Left ventricle myocardium superior (tissue), 1 donor: ENCODE measurements at places on chromosomes 3 and 15. TPM values are rescaled to one million over a fixed set of nuclear protein-coding genes. Genes with fewer than 3 reads are reported as not detected.
A peak's percentile ranks its signal among the peaks of the same experiment; 100 is the strongest.

- no peak for DNase-seq
These were observed 138.3 kb downstream of the ALDH1A2 start for GRCh38 chr15:57927091-57927631.

- DNase-seq: no peak
These were observed 77.5 kb downstream of the CCNL1 start for GRCh38 chr3:157082305-157082982.

DNA sequence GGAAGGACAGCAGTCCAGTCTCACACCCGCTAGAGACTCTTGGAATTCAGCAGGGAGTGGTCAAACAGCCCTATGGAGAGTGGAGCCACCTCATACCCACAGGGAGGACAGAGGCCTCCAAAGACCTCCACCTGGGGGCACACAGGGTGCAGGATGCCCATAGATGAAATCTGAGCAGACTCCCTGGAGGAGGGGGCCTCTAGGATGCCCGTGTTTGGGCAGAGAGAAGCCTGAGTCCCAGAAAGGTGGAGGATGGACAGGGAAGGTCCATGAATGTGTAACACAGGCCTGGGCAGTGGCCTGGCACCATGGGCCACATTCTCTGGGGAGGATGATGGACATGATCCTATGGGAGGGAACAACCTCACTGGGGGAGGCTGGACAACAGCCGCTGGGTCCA lies 21.7 kb downstream of the DUSP7 start:
- DNase-seq: no peak

GRCh38 chr3:78974181-78974790 lies 793.5 kb downstream of the ROBO1 start:
- DNase-seq: no peak

DNA sequence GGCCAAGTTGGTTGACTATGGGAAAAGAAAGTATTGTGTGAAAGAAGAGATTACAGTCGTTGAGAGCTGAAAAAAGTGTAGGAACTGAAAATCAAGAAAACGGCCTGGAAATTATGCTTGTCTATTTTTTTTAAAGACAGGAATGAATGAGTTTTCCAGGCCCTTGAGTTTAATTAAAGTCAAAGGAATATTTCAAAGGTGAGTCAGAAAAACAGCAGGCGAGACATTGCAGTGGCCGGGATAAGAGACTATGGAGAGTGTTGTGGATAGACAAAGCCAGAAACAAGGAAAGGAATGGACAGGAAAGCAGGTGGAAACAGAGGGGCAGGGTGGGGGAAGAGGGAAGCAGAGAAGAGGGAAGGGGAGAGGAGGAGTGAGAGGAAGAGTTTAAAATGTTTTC lies 275.1 kb upstream of the LRTM1 start:
- no peak for DNase-seq

DNA sequence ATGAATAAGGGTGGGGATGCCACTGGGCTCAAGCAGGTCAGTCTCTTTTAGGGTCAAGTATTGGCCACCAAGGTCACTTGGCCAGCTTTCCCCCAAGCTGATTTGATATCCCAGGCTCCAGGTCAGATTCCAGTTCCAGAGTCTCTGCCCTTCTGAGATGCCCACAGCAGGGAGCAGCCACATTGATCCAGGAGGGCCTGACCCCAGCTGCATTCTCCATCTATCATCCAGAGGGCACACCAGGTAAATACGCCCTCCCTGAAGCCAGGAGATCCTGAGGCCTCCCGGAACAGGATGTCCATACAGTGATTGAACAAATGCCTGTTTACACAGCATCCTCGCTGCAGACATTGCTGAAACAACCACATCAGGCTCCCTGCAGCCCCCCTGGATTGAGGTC lies 264.6 kb upstream of the TLE3 start:
- no peak for DNase-seq

DNA sequence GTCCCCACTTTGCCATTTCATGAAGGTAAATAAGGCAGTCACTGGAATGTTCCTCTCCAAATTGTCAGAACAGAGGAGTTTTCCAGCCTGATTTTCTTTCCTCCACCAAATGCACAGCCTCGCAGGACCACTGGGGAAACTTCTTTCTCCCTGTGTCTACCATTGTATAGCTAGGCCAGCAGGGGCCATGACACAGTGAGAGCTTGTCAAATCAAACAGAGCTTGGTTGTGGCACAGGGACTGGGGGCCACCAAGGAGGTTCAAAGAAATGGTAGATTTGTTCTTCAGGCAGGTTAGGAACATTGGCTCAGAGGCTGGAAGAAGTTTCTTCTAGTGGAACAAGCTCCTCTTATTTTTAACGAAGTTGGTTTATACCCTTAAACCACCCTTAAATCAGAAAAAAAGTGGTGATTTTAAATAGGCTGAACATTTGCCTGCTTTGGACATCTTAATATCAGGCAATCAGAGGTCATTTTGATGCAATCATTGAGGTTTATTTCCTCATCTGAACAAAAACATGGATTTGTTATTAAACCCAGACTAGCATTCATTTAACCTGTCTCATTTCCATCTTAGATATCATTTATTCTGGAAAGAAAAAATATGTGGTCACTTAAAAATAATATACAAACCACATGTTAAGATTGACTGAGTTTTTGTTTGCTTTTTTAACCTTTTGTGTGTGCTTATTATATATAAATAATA lies 105.6 kb downstream of the GTPBP8 start:
- DNase-seq: no peak

- DNase-seq: peak; percentile 75
These were observed 1039.2 kb downstream of the ROBO1 start for GRCh38 chr3:78728406-78729145.

GRCh38 chr3:139653582-139653981 lies 24.2 kb downstream of the NMNAT3 start:
- no peak for DNase-seq

GRCh38 chr15:77013776-77014131 lies 18.8 kb downstream of the PSTPIP1 start:
- DNase-seq: no peak

GRCh38 chr3:173513123-173513522 lies 115.6 kb downstream of the NLGN1 start:
- no peak for DNase-seq

- no peak for DNase-seq
These were observed 95.1 kb upstream of the PHLDB2 start for GRCh38 chr3:111763968-111764367.

DNA sequence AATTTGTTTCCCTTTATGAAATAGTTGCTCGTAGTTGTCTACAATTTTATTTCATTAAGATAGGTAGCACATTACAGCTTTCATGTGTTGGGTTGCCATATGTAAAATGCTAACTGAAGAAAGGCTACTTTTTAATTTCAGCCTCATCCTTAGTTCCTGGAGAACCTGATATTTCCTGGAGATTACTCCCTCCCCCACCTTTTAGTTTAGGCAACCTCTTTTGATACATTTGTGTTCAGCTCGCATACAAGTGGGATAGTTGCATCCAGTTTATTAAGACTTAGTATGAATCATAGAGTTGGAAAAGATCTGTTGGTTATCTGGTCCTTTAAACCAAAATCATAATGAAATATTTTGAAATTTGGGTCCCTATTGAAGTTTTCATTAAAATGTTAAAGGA lies 6.0 kb downstream of the SETD5 start:
- no peak for DNase-seq

- DNase-seq: no peak
These were observed 64.3 kb downstream of the KLF13 start for GRCh38 chr15:31390777-31391486.

DNA sequence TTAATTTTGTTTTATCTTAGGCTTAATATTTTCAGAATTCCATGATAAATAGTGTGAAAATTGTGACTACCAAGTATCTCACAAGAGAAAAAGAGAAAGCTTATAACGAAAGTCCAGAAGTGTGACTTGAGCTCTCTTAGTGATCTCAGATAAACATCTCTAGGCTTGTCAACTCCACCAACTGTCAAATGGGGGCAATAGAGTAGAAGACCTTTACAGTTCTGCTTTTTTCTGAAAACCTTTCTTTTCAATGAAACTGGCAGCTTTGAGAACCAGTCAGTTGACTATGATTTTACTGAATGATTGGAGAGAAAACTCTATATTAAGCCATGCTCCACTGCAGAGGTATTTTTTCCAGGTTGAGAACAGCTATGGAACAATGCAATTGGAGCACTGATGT lies 119.2 kb upstream of the TP63 start:
- DNase-seq: no peak

- DNase-seq: no peak
These were observed 49.7 kb upstream of the UBE2E2 start for GRCh38 chr3:23153436-23153835.

GRCh38 chr15:92449476-92449875 lies 55.8 kb downstream of the ST8SIA2 start:
- DNase-seq: no peak

DNA sequence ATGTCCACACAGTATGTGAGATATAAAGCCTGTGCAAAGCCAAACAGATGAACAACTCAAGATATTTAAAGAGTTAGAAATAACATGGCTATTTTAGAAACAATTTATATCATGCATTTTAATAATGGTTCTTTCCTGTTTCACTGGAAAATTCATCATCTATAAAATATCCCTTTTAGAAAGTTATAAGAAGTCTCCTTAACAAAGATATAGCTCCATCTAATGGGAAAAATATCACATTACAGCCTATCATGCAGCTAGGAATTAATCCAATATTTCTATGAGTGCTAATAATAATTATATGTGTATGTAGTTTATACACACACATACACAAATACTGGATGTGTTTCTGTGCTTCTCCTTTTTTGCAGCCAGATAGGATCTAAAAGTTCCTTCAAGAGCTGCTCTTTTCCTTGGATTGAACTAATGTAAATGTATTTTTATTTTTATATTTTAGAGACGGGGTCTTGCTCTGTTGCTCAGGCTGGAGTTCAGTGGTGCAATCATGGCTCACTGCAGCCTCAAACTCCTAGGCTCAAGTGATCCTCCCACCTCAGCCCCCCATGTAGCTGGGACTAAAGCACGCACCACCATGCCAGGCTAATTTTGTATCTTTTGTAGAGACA lies 21.6 kb downstream of the RPL22L1 start:
- no peak for DNase-seq

- no peak for DNase-seq
These were observed 630 bp downstream of the SNRK start for GRCh38 chr3:43286841-43287499.

- DNase-seq: no peak
These were observed 34.1 kb downstream of the TMEM158 start for GRCh38 chr3:45191924-45192417.

GRCh38 chr15:90957031-90957790 lies 2.5 kb downstream of the RCCD1 start:
- DNase-seq: peak; percentile 57

DNA sequence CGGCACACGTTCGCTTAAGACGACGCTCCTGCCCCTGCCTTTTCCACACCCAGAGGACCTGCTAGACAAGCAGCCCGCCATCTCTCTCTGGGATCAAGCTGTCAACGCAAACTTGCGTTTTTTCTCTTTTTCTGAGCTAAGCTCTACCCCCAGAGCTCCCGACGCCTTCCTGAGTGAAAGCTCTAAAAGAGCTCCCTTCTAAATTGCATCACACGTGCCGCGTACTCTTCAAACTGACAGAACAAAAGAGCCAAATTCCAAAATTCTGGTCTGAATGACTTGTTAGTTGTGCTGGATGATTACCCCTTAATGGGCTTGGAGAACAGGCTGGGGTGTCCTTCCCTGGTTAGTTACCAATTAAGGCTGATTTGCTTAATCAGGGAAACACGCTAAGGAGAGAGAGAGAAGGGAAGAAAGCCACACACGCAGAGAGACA lies 81.2 kb downstream of the MDFIC2 start:
- DNase-seq: no peak

- no peak for DNase-seq
These were observed 16.1 kb downstream of the POU1F1 start for GRCh38 chr3:87260270-87260669.

DNA sequence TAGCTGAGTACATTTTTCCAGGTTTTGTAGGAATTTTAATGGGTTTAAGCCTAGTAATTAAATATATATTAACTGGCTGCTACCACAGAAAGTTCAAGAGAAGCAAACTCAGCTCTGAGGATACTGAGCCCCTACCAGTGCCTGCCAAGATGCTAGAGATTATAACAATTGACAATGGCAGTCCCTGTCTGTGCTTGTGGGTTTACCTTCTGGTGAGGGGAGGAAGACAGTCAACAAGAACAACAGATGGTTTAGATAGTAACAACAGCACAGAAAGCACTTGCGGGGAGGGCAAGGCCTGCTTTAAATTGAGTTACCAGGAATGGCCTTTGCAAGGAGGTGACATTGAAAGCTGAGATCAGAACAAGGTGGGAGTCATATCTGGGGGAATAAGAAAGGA lies 56.6 kb upstream of the ARHGEF3 start:
- no peak for DNase-seq

DNA sequence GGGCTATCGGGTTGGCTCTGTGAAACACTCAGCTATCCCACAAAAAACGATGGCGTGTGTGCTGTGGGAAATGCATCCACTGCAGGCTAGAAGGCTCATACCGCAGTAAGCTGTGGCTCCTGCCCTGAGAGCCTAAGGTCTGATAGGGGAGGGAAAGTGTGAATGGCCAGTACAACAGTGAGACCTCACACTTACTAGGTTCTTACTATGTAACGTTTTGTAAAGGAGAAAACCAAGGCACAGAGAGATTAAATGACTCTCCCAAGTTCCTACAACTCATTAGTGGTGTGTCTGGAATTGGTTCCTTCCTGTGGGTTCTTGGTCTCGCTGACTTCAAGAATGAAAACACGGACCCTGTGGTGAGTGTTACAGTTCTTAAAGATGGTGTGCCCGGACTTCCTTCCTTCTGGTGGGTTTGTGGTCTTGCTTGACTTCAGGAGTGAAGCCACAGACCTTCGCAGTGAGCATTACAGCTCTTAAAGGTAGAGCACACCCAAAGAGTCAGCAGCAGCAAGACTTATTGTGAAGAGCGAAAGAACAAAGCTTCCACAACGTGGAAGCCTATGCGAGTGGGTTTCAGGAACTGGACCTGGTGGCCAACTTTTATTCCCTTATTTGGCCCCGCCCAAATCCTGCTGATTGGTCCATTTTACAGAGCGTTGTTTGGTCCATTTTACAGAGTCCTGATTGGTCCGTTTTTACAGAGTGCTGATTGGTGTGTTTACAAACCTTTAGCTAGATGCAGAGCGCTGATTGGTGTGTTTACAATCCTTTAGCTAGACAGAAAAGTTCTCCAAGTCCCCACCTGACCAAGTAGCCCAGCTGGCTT lies 161.7 kb downstream of the POLR2M start:
- DNase-seq: no peak

Gene CCR3
- total RNA-seq: not detected

Gene TTLL13
- 0.20 TPM for total RNA-seq

Gene EPHB3
- 1.6 TPM for total RNA-seq

Gene SSUH2
- total RNA-seq: 0.57 TPM

Gene DYNC1LI1
- total RNA-seq: 53.5 TPM

Gene TFG
- total RNA-seq: 116 TPM

Gene SPATA12
- not detected for total RNA-seq

Gene SLC38A3
- total RNA-seq: 10.4 TPM

Gene PATL2
- 3.0 TPM for total RNA-seq

Gene DGKG
- total RNA-seq: 18.2 TPM
